ENCODE measurements at places on chromosomes 1 and 21. TPM values are rescaled to one million over a fixed set of nuclear protein-coding genes. Genes with fewer than 3 reads are reported as not detected.

- H3K27ac ChIP-seq: no peak overlapping the region
- DNase-seq: no peak
- H3K4me1 ChIP-seq: no peaks in the 10 kb centered on the region
- no peak overlapping the region for H3K4me3 ChIP-seq
These were observed 6.4 kb upstream of the SMPDL3B start for GRCh38 chr1:27928216-27928954.

Gene MAP1LC3C
- total RNA-seq: 0.46 TPM

DNA sequence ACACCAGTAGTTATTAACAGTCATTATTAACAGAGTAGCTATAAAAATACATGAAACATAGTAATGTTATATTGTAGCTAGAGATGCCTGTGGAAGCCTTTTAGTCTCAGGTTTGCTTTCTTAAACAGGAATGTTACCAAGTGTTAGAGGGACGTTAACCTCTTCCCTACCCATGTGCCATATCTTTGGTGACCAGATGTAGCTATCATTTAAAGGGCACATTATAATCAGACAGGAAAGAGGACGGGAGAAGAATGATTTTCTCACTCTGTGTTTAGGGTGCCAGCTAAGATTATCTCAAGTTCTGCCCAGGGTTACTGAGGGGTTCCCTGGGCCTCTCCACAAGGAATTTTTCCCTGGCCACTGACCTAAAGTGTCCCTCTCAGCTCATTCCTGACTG lies 20.9 kb upstream of the UBL4B start:
- DNase-seq: no peak
- H3K4me1 ChIP-seq: peaks cover 5% of the 10 kb centered on the region
- H3K27me3 ChIP-seq: no peaks in the 10 kb centered on the region
- H3K4me3 ChIP-seq: no peak overlapping the region
- no peaks in the 10 kb centered on the region for H3K36me3 ChIP-seq

Gene FAM78B
- total RNA-seq: 2.9 TPM

DNA sequence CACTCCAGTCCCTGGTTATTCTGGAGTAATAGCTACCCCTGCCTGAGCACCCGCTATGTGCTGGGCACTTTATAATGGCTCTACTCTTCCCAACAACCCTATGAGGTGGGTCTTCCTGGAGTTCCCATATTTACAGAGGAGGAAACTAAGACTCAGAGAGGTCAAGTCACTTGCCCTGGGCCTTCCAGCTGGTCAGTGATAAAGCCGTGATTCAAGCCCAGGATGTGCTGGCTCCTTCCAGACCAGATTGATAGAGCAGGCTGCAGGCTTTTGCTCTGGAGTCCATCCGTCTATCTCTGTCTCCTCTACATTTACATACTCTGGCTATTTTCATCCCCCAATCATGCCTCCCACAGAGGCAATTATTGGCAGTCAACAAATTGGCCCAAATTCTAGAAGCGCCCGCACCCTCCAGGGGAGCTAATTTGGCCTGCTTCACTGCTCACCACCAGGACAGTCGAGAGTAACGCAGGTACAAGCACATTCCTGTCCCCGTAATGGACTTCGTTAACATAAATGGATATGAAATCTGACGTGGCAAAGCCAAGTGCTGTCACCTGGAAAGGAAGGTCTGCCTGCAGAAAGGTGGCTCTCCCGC lies 39.8 kb upstream of the SELENON start:
- no peak overlapping the region for H3K27ac ChIP-seq
- H3K4me3 ChIP-seq: no peak overlapping the region
- H3K4me1 ChIP-seq: no peaks in the 10 kb centered on the region
- DNase-seq: no peak
- H3K27me3 ChIP-seq: no peaks in the 10 kb centered on the region
